Choroid plexus epithelial cell (primary cell): ENCODE measurements at places on chromosomes 1 and 21.
A peak's percentile ranks its signal among the peaks of the same experiment; 100 is the strongest.

GRCh38 chr1:228012555-228012954, 5.8 kb downstream of the WNT3A start:
- no peak for DNase-seq

DNA sequence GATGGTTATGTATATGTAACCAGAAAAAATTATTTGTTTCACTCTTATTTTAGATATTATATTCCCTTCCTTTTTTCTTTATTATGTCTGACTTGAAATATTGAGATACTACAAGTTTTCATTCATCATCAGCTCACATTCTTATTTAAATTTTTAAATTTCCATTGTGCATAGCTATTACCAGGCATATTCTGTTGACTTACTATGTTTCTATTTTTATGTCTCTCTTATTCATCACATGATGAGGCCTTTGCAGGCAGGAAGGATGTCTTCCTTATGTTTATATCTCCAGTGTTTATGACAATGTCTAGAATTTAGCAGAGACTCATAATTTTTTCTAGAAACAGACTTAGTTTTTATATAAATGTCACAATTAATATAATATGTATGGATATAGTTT, 221.9 kb upstream of the KCTD3 start:
- no peak for DNase-seq

DNA sequence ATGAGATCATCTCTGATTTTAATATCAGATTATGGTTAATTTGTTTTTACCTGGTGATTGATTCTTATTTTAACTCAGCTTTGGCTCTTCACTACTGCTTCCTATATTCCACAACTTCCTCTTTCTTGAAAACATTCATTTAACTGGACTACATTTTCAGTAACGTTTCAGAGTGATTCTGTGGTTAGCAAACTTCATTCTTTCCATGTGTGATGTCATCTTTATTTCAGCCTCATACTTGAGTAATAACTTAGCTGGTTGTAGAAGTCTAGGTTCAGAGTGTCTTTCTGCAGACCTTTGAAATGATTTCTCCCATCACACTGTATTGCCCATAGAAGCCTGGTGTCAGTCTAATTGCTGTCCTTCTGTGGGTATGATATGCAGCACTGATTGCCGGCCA, 36.0 kb upstream of the SLC35F3 start:
- DNase-seq, result no peak

GRCh38 chr1:54819195-54819536, 18.0 kb upstream of the TTC22 start:
- DNase-seq, result no peak

DNA sequence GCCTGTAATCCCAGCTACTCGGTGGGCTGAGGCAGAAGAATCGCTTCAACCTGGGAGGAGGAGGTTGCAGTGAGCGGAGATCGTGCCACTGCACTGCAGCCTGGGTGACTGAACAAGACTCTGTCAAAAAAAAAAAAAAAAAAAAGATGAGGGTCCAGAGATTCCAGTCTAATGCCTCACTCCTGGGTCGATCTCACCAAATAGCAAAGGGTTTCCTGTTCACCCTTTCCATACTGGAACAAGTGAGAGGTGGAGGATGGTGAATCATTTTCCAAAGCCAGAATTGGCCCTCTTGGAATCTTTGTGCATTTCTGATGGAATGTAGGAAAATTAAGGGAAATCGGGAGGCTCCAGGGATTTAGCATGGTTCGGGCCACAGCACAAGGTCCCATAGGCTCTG, 58.1 kb upstream of the ZNF648 start:
- DNase-seq, result no peak

- DNase-seq, result no peak
These were observed 32.1 kb upstream of the RAB4A start for GRCh38 chr1:229238674-229239415.

DNA sequence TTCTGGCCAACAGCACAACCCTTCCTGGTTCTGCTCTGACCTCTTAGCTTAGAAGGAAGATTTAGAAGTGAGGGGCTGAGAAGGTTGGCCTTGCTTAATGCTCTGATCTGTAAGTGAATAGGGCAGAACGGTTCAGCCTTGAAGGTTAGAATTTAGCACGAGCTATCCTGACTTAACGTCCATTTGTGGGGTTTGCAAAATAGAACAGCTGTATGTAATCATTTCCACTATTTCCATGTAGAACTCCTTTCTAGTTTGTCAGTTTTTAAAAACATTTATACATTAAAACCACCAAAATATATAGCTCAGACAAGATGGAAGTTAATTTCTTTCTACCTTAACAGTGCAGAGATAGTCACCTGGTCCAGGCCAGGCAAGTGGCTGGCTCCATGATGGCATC, 89.9 kb downstream of the TBX19 start:
- DNase-seq, result no peak

GRCh38 chr1:187960125-187960638, 1131.4 kb downstream of the PLA2G4A start:
- DNase-seq, result no peak

DNA sequence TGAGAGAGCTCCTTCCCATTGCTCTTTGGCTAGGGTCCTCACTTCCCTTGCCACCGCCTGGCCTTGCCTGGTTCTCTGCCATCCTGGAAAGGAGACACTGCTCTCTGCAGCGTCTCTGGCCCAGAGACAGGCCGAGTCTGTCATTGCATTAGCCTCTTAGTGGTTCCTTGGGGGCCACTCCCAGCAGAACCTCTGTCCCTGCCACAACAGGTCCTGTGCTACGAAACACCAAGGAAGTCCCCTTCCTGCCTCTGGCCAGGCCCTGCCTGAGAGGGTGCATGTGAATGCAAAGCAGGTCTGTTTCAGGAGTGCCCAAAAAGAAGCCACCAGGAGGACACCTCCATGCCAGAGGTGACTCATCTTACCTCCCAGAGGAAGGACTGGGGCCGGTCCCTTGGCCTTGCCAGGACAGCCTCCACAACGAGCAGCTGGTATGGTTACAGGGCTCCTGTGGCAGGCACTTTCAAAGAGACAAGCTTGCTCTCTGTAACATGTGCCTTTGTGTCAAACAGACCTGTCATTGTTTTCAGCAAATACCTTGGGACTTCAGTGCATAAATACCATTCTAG, 59.6 kb downstream of the VPS26C start:
- peak; percentile 12 for DNase-seq

DNA sequence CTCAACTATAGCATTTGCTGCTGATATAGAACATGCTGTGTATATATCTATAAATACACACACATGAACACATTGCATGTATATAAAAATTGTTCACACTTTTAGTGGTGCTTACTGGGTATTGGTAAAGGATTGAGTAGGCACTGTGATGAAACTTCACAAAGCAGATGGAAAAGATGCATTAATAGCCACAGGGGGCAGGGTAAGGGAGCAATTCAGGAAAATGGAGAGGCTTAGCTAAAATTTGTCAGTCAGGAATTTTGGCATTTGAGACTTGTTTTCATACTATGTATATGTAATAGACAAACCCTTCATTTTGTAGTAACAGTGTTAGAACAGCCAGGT, 633 bp upstream of the PPFIA4 start:
- no peak for DNase-seq
